Stimulated activated CD8-positive, alpha-beta memory T cell treated with anti-CD3 and anti-CD28 coated beads, Interleukin-4, amount 100 ng/mL, for 1 hour (primary cell): ENCODE measurements at places on chromosomes 4 and X.

DNA sequence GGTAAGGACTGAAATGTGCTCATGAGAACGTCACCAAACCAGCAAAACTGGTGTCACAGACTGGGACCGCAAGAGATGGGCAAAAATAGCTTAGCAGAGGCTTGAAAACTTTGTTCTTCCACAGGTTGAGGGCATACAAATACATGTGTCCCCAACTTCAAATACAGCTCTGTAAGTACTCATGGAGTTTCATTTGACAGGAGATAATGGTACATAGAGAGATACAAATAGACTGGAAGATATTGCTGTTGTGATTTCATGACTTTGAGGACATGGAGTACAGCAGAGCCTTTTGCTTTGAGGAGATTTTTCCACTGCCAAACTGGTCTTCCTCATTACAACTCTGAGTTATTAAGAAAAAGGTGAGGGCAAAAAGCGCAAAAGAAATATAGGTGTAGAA lies 70.7 kb downstream of the STX18 start:
- DNase-seq: no peak

DNA sequence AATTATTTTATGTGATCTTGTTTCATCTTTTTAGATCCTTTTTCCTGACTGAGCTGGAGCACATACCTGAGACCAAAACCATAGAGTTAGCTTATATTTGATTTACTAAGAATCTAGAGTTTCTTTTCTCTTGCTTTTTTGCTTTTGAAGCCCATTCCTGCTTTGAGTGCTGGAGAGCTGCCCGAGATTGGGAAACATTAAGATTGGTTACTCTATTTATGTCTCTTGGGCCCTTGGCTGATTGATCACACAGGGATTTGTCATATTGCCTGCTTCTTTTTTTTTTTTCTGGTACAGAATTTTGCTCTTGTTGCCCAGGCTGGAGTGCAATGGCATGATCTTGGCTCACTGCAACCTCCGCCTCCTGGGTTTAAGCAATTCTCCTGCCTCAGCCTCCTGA lies 73.9 kb downstream of the REPS2 start:
- DNase-seq: no peak

DNA sequence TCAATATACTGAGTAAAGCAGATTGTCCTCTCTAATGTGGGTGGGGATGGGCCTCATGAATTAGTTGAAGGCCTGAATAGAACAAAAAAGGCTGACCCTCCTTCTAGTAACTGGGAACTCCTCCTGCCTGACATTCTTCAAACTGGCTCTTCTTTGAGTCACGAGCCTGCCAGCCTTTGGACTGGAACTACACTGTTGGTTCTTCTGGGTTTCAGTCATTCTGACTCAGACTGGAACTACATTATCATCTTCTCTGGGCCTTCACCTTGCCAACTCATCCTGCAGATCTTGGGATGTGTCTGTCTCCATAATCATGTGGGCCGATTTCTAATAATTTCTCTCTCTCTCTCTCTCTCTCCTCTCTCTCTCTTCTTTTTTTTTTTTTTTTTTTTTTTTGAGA lies 26.9 kb upstream of the CT47C1 start:
- no peak for DNase-seq

DNA sequence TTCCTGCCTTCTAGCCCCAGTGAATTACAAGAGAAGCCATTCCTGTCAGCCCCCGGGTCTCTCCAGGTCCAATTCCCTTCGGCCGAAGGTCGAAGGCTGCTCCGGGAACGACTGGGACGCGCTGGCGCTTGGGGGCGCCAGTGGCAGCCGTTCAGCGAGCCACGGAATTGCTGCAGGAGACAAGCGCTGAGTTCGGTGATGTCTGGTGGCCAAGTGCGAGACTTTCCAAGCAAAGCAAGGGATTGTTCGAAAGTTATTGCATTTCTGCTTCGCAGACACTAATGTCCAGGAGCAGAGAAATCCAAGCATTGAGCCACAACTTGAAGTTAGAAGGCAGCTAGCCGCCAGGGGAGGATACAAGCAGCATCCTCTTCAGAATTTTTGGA lies 1.1 kb upstream of the DKK2 start:
- DNase-seq: no peak

DNA sequence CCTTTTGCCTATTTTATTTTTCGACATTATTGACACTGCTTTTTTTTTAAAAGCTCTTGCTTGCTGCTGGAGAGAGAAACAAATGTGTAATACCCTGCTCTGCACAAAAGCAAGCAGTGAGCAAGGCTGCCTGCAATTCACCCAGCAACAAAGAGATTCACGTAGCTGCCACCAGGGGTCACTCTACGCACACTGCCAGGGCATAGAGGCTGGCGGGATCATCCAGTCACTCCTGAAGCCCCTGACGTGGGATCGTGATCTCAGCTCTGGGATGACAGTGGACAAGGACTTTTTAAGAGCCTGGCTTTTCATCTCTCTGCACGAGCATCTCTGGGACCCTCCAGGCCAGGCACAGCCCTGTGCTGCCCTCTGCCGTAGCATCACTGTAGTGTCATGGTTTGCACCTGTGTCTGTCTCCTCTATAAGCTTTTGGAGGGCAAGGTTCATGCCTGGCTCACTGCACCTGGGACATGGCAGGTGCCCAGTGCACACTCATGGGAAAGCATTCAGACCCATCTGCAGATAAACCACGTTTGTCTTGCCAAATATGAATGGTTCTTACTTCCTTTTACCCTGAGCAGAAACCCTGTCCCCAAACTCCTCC lies 19.8 kb downstream of the C4orf50 start:
- peak; percentile 14 for DNase-seq

- DNase-seq: no peak
Measured at GRCh38 chr4:188121530-188121929, 12.1 kb upstream of the TRIML2 start.

GRCh38 chr4:182124359-182124758 lies 118.8 kb upstream of the TENM3 start:
- no peak for DNase-seq

- no peak for DNase-seq
Measured at GRCh38 chr4:58590722-58591121, 1480.5 kb upstream of the IGFBP7 start.

- no peak for DNase-seq
Measured at GRCh38 chr4:114180481-114180880, 201.0 kb upstream of the ARSJ start.

DNA sequence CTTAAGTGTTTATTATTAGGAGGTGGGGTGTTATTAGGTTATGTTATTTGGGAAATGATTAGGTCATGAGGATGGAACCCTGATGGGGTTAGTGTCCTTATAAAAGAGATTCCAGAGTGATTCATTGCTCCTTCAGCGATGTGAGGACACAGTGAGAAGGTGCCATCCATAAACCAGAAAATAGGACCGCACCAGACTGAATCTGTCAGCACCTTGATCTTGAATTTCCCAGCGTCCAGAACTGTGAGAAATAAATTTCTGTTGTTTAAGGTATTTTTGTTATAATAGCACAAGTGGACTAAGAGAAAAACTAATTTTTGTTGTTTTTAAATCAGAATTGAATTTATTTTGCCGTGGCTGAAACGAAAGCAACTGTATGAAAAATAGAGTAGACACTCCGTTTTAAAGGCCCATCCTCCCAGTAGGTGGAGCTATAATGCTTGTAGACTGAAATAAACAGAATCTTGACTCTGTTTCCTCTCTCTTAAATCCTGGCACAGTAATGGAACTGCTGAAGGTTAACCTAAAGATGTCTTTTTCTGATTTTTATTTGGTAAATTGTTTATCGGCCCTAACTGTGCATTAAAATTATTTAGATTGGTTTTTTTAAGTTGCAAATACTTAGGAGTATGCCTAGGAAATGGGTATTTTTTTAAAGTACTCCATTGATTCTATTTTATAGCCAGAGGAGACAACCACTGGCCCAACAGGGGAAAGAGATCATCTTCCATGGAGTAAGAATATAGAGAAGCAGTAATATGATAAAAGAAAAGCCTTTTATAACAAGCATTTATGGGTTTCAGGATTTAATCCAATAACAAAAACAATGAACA lies 133.2 kb upstream of the ADAMTS3 start:
- no peak for DNase-seq

DNA sequence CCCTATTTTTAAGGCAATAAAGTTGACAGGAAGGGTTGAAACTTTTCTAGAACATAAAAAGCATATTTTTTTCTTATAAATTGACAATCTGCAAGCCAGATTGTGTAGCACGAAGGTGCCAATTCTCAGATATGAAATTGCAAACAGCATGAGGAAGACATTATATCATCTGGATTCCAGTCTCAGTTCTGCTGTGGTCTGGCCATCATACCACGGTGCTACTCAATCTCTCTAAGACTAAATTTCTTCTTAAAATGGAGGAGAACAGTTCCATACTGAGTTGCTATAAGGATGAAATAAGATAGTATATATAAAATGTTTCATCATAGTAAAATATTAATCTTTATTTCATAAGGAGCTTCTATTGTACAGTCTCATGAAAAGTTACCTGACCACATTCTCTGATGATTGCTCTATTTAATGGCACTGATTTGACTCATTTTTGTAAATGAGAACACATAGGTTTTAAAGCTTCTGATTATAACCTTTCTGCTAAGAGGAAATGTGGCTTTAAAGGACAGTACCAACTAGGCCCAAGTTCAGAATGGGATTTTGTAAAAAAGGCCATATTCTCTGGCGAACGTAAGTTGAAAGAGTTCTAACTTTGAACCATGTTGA lies 127.9 kb downstream of the SHROOM3 start:
- DNase-seq: no peak

DNA sequence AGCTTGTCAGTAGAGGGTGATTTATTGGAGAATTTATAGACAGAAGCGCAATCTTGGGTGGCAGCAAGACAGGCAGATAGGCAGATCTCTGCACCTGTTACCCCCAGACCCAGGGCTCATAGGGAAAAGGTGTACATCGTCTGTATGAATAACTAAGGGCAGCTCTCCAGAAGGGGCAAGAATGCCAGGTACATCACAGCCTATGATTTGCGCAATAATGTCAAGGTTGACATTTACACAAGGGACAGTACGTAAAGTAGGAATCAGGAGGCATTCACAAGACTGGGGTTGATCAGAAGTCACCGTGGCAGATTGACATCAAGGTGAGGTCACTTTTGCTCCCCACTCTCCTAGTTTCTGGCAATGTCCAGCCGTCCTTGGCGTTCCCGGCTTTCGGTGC lies 524.1 kb downstream of the TRIML1 start:
- no peak for DNase-seq

DNA sequence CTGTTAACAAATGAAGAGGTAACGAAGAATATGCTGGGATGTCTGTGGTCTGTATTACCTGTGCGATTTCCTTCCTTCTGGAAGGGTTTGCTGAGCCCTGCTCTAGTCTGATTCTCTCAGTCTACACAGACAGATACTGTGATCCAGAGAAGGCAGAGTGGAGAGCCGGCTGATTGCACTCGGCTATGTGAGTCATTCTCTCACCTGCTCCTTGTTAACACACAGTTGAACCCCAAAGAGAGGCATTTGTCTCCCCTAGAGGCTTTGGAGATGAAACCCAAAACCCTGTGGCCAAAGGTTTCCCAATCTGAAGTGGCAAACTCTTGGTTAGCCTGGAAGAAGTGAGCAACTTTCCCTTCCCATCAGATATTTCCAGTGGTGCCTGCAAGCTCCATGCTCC lies 78.1 kb upstream of the GPC4 start:
- DNase-seq: no peak

DNA sequence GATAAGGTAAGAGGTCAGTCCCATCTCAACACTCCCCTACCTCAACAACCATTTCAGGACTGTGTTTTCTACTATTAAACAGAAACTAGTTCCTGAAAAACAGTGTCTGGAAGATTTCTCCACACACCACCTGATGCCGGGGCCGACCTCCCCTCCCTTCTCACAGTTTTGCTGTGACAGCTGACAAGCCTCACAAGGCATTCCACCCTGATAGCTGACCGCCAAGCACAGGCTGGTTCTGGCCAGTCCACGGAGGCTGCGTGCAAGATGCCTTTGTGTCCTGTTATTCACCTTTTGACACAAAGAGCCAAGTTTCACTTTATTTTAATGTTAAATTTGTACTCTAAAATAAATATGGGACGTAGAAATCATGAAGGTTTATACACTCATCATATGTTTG lies 758.6 kb downstream of the PDHA2 start:
- DNase-seq: no peak

GRCh38 chr4:187387739-187388138 lies 607.8 kb upstream of the ZFP42 start:
- DNase-seq: no peak

DNA sequence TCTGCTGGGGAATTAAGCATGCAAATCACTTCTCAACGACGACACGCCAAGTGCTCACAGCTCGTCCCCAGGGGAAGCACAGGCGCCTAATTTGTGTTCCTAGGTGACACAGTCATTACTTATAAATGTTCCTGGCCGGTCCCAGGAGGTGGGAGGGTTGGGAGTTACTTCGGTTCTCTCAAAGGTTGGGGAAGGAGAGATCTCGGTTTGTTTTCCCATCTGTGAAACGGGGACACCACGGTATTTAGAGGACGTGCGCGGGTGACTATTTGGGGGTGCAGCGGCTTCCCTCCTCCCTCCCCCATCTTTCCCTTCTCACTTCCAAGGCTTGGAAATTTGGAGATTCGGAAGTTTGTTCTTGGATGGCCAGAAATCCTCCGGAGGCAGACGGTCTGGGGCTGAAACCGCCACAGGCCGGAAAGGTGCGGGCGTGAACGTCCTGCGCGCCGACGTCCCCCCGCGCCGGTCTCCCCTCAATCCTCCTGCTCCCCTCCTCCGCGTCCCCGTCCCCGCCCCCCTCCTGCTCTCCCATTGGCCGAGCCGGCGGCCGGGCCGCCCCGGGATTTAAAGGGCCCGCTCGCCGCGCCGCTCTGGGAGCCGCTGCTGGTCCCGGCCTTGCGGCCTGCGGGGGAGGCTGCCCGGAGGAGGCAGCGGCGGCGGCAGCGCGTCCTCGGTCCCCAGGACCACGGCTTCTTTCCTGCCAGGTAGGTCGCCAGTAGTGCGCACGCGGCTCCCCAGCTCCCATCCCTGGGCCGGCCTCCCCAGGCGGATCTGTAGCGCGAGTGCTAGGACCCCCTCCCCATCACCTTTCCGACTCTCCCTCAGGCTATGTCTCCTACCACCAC lies at the start of gene PORCN:
PORCN (plus strand) TSS at position 593 of the 845 bp plus-strand sequence. CDS start 829 bp downstream, outside the sequence.
- DNase-seq: peak; percentile 46

DNA sequence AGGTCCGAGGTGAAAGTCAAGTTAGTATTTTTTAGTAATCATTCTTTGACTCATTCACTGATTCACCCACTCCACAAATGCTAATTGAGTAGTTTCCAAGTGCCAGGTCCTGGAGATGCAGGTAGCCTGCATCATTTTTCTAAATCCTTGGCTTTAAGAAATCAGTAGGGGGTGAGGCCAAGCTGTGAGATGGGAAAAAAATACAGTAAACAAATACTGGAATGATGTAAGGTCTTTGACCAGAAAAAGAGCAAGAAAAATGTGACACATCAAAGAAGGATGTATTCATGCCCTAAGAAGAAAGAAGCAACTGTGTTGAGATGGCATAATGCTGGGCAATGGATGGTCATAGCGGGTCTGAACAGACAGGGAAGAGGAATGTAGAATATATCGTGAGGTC lies 1386.6 kb downstream of the PCDH7 start:
- DNase-seq: no peak

DNA sequence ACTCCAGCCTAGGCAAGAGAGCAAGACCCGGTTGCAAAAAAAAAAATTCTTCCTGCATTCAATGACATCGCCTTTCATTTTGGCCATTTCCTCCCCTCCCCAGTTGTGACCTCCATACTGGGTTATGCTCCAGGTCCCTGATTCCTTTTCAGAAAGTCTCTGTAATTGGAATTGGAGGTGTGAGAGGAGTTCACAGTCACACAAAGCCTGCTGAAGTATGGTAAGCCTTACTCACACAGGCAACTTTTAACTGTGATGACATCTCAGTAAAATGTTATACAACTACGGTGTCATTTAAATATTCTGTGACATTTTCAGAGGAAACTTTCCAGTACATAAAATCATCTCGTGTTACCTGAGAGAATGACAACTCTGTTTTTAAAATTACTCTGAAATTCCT lies 73.6 kb downstream of the CEP44 start:
- no peak for DNase-seq
